Activated CD4-positive, alpha-beta T cell treated with anti-CD3 and anti-CD28 coated beads, Interleukin-2, amount 50 U/mL, for 1 hour (primary cell): ENCODE measurements at places on chromosomes 3 and 15.

DNA sequence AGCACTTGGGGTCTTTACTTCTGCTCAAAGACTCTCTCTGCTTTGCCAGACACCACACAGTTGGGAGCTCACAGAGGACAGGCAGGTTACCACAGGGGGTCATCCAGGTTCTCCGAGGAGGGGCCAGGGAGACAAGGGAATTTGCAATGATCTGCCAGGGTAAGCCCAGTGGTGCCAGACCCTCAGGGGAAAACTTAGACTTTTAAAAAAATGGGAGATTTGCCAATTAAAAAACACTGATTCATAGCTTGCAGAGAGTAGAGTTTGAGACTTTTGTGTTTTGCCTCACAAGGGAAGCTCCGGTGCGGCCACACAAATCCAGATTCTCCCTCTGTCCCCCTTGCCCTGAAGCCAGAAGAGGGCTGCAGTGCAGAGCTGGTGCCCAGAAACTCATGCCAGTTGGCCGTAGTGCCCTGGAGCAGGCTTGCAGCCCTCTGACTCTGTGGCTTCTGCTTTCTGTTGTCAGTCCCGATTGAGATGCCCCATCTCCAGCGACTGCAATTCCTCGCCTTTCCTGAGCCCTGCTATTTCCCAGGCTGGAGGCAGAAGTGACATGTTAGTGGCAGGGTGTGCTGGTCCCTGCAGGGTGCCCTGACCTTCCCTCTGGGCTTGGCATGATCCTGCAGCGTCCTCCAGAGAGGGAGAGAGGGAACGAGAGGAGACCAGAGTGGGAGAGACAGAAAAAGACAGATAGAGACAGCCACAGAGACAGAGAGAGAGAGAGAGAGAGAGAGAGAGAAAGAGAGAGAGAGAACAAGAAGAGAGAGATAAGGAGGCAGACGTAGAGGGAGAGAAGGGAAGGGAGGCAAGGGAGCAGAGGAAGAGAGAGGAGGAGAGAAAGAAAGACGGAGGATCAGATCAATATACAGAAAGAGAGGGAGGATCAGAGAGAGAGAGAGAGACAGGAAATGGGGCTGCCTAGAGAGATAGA is 46.0 kb downstream of the RHCG start:
- no peak for DNase-seq

GRCh38 chr15:50257924-50258323 is 7.6 kb downstream of the HDC start:
- DNase-seq = no peak

DNA sequence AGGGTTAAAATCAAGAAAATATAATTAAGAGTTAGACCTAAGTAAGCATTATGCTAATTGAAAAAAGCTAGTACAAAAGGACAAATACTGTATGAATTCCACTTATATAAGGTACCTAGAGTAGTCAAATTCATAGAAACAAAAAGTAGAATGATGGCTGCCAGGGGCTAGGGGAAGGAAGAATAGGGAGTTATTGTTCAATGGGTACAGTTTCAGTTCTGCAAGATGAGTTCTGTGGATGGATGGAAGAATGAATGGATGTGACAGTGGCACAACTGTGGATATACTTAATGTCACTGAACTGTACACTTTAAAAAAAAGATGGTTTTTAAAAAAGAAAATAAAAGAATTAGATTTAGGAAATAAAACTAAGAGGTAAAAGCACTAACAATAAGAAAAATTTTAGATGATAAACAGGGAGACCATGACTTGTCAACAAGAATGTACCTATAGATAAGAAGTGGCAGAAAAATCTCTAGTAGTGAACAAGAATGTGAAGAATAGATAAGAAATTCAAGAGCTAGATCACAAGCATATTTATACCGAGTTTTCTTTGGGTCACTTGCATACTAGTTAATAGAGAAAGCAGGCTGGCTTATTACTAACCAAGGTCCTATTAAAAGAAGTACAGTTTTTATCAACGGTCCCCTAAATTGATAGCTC is 5.5 kb downstream of the IFT80 start:
- no peak for DNase-seq

DNA sequence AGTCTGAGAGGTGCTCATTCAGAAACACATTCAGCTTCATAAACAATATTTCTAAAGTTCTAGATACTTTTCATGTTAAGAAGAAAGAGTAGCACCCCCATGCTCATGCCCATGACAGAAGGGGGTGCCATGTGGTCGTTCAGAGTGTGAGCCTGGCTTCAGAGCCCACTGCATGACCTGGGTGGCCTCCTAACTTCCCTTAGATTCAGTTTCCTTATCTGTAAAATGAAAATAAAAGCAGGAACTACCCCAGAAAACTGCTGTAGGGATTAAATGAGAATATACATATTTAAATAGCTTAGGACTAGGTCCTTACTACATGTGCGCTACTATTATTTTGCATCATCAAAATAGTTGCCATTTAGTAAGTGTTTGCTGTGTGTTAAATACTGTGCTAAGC is 69.2 kb downstream of the ABHD5 start:
- no peak for DNase-seq

DNA sequence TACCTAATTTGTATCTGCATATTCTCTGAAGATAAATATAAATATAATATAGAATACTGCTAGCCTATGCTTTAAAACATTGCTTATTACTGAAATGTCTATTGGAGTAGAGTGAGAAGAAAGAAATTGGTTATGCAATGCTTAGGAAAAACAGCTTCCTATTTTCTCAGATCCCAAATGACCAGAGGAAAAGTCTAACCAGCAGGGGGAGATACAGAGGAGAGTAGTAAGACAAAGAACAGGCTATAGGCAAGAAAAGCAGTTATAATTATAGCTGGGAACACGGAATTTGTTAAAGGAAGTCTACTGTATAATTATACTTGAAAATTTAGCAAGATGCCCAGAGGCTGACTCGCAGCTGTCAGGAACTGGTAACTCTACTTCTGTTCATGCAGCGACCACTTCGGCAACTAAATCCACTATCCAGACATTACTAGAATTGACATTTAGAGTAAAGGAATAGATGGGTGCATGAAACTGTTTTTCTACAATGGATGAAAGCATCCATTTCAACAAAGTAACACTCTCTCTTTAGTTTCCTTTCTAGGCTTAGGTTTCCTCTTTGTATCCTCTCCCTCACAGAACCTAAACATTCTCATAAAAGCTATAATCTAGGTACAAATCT is 97.2 kb downstream of the TBC1D5 start:
- no peak for DNase-seq

DNA sequence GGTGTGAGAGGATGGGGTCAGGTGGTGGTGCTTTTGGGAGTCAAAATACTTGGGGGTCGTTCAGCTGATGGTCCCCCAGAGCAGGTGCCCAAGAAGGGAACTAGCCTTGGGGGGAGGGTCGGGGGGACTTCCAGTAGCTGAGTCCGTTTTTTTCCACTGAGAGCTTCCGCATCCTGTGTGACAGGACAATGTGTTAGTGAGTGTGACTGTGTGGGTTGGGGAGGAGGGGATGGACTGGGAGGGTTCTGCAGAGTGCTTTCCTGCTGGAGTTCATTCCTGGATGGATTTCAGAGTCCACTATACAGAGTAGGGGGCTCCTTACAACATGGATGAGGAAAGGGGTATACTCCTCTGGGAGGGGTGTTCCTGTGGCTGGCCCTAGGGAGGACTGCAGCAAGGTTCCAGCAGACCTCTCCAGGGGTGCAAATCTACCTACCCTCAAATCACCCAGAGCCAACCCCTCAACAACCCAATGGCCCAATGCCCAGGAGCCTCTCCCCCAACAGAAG is 601 bp upstream of the HYAL2 start:
- DNase-seq = no peak

GRCh38 chr3:123834631-123835030 is 49.5 kb downstream of the MYLK start:
- no peak for DNase-seq

- DNase-seq = no peak
Measured at GRCh38 chr3:195511136-195511535, 32.0 kb downstream of the PPP1R2 start.

DNA sequence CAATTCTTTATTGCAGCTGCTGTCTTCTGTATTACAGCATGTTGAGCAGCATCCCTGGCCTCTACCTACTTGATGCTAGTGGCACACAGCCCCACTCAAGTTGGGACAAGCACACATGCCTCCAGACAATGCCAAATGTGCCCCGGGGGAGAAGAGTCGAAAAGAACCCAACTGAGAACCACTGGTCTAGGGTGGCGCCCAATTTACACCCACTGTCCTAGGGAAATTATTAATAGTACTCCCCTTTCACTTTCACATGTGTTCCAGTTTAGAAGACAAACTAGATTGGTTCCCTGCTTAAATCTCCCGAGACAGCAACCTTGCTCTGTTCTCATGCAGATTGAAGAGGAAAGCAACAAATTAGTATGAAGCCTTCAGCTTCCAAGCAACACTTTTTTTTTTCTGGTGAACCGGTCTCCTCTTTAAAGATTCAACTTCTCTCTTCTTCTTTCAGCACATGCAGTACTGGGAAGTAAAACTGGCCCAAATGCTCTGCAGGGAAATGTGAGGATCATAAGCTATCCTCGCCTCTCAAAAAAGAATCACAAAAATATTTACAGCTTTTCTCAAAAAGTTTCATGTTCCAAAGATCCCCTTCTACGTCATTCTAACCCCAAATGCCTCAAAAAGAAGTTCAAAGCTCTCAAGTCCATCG is 823.9 kb upstream of the CFAP20DC start:
- no peak for DNase-seq

DNA sequence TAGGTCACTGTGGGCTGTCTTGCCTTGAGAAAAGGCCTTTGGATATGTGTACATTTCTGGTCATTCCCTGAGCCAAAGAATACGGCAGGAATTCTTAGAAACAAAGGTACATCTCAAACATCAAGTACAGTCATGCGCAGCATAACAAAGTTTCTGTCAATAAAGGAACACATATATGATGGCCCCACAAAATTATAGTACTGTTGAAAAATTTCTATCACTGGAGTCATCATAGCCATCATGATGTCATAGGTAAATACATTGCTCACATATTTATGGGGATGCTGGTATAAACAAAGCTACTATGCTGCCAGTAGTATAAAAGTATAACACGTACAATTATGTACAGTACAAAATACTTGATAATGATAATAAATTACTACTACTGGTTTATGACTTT is 38.9 kb upstream of the NECTIN3 start:
- DNase-seq = no peak

DNA sequence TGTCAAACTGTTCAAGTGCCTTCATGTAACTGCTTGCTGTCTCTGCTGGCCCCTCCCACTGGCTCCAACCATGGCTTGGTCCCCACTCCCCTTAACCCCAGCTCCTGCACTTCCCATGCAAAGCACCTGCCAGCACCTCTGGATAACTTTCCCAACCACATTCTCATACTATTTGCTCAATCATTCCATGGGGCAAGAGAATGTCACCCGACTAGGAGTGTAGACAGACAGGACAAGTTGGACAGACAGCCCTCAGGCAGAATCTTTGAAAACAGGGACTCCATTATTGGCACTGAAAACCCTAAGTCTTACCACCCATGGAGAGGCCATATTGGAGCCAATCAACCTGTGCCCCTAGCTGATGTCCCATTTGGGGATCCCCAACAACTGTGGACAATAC is 246.5 kb downstream of the RPLP1 start:
- no peak for DNase-seq

- no peak for DNase-seq
Measured at GRCh38 chr15:39018966-39019365, 454.4 kb upstream of the RASGRP1 start.

DNA sequence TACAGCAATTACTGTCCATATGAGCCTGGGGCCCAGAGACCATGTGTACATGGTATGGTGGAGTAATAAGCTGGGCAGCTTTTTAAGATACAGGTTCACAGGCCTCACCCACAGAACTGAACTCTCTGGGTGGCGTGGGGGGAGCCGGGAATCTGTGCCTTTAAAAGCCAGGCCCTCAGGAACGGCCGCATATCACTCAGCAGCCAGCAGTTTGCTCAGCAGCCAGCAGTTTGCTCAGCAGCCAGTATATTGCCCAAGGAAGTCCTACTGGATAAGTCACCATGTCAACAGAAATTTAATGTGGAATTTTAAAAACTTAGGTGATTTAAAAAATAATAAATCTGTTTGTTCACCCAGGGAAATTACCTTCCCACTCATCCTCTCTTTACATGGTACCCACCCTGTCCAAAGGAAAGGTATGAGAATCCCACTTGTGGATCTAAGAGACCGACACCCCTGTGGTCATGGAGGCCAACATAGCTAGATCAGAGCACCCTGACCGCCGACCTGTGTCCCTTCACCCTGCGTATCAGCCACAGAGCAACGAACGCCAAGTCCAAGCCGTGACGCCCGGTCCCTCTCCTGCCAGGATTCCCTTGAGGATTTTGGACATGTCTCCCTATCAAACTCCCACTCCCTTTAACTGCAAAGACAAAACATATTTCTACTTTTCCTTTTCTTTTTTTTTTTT is 95.7 kb upstream of the CHRM5 start:
- no peak for DNase-seq

GRCh38 chr3:100226712-100227429 is 33.9 kb upstream of the TBC1D23 start:
- DNase-seq = no peak

DNA sequence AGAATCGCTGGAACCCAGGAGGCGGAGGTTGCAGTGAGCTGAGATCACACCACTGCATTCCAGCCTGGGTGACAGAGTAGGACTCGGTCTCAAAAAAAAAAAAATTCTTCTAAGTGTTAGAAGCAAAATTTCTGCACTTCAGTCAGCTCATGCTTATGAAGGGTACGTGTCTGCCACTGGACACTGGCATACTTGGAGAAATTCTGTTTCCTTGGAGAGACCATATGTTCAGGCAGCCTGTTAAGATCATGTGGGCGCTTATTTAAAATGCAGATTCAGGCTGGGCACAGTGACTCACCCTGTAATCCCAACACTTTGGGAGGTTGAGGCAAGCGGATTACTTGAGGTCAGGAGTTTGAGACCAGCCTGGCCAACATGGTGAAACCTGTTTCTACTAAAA is 85.6 kb upstream of the IQSEC1 start:
- no peak for DNase-seq

DNA sequence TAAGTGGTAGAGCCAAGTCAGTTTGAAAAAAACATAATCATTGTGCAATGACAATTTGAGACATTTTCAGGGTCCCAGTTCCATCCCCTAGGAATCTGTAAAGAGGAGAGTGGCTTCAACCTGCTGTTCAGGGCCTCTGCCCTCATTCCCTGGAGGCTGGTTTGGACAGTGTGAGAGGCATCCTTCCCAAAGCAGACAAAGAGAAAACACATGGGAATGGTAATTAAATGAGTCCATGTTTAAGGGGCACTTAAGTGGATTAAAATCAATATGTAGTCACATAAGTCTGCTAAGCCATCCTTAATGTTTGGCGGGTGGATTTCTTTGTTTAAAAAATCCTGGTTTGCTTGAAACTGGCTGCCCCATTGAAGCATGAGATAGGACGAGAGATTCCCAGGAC is 146.3 kb upstream of the CTDSPL start:
- no peak for DNase-seq

- no peak for DNase-seq
Measured at GRCh38 chr15:68402432-68403160, 29.4 kb downstream of the ITGA11 start.

- DNase-seq = no peak
Measured at GRCh38 chr3:131480116-131480515, 22.7 kb downstream of the MRPL3 start.
